Stimulated activated CD4-positive, alpha-beta T cell treated with anti-CD3 and anti-CD28 coated beads, Interleukin-15, amount 100 ng/mL, for 1 hour (primary cell): ENCODE measurements at places on chromosomes 2 and 18.

DNA sequence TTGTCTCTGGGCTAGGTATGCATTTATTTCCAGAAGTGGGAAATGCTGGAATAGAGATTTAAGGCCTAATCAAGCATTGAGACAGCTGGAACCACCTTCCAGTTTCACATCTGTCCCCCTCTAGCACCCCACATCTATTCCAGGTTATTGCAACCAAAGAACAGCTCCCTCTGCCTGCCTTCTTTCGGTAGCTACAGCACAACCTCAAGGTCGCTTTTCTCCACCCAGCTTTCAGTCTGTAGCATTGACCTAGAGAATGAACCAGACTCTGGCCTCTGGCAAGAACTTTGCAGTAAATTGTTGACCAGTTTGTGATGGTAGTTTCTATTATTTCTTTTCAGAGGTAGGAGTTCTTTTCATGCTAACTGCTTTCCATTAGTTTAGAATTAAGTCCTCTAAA, 484.2 kb downstream of the DLGAP1 start:
- DNase-seq, result no peak

DNA sequence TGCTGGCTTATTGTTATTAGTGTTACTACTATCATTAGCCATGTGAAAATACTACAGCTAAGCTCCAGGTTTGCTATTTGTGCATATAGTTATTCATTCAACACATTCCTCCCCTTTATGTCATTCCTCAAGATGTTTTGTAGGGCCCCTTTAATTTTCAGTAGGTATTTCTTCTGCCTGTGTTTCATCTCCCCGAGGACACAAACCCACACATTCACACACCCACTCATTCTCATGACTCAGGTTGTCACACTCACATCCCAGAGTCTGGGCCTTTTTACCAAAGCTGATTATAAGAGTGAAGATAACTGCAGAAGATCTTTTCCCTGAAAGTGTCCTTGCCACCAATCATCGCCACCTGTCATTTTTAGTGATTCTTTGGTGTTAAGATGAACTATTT, 68.6 kb upstream of the SPOPL start:
- no peak for DNase-seq

GRCh38 chr2:199273042-199273511, 184.7 kb downstream of the SATB2 start:
- DNase-seq, result no peak

DNA sequence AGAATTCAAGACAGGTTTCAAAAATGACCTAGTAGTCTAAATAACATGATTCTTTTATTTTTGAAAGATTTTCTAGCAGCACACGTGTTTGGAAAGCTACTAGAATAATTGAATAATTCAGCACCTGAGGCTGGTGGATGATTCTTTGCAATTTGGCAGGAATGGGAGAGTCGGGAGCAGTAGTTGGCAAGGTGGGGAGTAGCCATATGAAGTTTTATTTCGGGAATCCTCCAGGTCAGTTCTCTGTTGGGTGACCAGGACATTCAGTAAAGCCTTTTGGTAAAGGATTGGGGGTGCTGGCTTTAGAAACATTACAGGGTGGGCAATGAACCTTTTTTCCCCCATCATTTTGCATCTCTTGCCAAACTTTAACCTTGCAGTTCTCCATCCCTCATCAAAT, 75.0 kb upstream of the LYPD6B start:
- DNase-seq, result no peak

DNA sequence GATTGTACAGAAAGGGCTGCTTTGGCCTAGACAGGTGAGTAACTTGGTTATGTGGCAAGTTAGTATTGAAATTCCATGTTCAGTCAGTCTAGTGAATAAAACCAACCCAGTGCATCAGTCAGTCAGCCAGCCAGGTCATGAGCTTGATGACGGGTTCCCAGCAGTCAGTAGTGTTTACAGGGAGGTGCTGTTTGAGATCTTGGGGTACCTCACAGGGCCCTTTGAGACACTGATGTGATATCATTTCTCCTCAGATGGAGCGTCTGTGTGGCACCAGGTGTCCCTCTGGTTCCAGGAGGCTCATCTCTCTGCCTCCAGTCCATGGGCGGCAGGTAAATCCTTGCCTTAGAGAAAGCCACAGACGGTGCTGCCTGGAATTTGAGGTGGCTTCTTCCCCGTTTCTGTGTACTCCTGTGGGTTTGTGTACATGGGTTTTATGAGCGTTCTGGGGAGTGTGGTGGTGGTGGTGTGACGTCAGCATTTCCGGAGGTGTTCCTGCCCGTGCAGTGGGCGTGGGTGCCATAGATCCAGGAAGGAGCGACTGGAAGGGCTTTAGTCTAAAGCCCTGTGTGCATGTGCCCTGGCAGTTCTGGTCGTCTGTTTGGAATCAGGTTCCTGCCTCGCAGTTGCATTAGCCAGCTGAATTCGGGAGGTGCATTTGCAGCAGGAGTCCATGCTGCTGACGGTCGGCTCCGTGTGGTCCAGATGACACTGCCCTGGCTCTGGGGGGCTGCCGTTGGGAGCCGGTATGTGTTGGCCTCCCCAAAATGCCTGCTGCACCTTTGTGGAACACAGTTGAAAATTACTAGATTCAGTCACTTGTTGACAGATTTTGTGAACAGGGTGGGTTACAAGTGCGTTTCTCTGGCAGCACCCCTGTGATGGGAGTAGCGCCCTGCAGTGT, 2.1 kb downstream of the CTDP1 start:
- DNase-seq, result peak; percentile 49

- DNase-seq, result no peak
Measured at GRCh38 chr2:109529532-109530449, 84.0 kb downstream of the SEPTIN10 start.

- DNase-seq, result no peak
Measured at GRCh38 chr2:15331787-15332186, 229.3 kb downstream of the NBAS start.

- no peak for DNase-seq
Measured at GRCh38 chr2:234133004-234133403, 82.5 kb downstream of the SPP2 start.

DNA sequence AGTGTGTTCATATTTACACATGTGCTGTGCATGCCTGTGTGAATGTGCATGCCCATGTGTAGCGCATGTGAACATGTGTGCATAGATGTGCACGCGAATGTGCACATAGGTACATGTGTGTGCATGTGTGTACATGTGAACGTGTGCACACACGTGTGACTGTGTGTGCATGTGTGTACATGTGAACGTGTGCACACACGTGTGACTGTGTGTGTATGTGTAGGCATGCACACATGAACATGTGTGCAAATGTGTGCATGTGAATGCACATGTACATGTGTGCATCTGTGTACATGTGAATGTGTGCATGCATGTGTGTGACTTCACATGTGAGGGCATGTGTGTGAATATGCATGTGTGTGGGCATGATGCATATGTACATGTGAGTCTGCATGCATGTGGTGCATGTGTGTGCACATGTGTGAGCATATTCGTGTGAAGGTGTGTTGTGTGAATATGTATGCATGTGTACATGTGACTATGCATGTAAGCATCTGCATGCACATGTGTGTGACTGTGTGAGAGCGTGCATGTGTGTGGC, 122.4 kb downstream of the PTGR3 start:
- no peak for DNase-seq

DNA sequence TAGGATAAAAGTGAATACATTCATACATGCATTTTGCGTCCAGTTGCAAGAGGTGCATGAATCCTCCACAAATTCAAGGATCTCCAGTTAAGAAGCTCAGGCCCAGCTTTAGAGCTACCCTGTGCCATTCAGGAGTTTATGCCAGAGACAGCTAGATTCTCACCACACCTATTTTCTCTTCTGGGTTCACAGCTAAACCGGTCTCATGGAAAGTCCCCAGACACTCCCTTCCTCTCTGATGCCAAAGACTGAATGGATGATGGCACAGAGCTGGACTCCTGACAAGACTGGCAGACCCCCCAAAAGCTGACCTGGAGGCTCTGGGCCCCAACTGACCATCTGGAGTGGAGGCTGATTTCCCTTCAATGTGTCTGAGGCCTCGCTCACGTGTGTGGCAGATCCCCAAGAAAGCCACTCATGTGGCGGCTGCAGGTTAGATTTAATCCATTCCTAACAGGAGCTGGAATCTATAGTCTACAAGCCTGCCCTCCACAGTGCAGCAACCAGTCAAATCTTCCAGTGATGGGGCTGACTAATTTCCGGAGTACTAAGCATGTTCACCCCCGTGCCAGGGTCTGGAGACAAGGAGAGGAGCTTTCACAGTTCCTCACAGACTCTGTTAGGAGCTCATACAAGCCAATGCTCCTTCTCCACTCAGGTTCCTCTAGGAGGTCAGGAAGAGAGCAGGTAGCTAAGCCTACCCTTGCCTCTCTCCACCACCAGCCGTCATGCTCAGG, 257.1 kb downstream of the BCL11A start:
- no peak for DNase-seq

- no peak for DNase-seq
Measured at GRCh38 chr2:64737547-64737946, 83.8 kb upstream of the SERTAD2 start.

- DNase-seq, result no peak
Measured at GRCh38 chr2:239264492-239264837, 136.4 kb downstream of the HDAC4 start.

- DNase-seq, result no peak
Measured at GRCh38 chr2:233354971-233355574, 779 bp downstream of the DGKD start.

GRCh38 chr2:42060718-42061619, 13.1 kb downstream of the PKDCC start:
- DNase-seq, result no peak

GRCh38 chr2:143463719-143464118, 334.5 kb downstream of the ARHGAP15 start:
- no peak for DNase-seq

- no peak for DNase-seq
Measured at GRCh38 chr2:19607400-19607799, 249.0 kb upstream of the OSR1 start.

DNA sequence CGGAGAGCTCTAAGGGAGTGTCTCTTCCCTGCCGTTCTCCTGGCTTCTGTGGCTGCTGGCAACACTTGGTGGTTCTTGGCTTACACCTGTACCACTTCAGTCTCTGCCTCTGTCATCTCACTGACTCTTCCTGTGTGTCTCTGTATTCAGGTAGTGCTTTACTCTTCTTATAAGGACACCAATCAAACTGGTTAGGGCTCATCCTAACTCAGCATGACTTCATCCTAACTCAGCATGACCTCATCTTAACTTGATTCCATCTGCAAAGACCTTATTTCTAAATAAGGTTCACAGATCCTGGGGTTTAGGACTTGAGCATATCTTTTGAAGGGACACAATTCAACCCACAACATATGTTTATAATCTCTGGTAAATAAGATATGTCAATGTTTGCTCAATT, 51.6 kb upstream of the DSEL start:
- no peak for DNase-seq

GRCh38 chr2:32671885-32672533, 44.2 kb downstream of the TTC27 start:
- no peak for DNase-seq

DNA sequence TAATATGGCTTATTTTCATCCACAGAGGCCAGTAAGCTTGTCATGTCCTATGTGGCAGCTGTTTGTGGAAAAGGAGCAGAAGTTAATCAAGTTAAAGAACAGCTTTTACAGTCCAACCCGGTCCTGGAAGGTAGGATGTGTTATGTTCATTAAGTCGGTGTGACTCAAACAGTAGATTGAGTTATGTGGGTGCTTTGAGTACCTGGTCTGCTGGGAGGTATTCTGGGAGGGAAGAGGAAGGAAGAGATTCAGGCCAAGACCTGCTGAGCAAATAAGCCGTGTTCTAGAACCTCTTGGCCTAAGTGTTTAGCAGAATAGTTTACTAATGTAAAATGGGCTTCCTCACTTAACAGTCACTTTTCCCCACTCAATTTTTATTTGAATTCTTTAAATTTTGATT, 96.2 kb downstream of the MYO1B start:
- DNase-seq, result no peak

GRCh38 chr2:231190531-231191197, 7.8 kb upstream of the ARMC9 start:
- DNase-seq, result no peak

DNA sequence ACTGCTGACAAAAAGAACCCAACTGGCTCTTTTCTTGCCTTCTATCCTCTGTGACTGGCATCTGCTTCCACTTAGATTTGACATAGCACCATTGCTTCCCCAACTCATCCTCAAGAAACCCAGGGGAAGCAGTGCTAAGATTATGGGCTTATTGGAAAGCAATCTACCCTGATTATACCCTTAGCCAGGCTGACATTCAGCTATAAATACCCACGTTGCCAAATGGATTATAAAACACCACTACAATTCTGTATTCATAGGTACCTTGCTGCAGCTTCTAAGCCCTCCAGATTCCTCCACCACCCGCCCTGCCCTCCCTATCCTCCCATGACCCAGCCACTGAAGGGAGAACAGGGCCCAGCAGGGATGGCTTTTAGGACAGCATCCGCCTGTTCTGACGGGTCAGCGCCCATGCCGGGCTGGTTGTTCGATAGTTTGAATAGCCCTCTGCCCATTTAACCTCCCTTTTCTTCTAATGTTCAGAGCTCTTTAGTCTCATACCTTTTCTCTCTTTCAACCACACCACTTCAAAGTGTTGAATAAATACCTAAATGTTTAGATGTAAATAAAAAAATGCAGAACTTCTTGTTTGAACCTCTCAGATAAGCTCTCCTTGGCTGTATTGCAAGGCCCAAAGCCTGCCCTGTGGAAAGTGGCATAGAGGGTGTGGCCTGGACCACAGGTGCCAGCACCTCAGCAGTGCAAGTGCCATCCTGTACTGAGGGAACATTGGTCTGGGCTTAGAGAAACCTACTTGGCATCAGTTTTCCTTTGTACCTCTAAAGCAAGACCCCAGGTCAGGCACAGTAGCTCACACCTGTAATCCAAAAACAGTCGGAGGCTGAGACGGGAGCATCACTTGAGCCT, 86.6 kb upstream of the RGPD5 start:
- DNase-seq, result no peak

- no peak for DNase-seq
Measured at GRCh38 chr2:200223205-200223784, 83.2 kb upstream of the SPATS2L start.

DNA sequence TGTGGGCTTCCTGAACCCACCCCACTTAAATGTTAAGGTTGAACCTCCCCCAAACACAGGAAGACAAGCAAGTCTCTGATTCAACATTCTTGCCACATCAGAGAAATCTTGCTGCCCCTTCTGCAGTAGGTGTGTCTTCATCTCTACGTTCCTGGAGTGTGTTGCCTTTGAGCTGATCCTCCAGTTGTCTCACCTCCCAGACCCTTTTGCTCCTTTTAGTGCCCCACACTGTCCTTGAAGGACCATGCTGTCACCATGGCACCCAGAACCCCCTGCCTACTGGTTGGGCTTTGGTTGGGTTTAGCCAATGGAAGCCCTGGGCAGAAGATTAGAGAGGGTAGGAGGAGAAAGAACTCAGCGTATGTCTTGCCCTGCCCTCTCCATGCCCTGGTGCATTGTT, 10.7 kb downstream of the CAB39 start:
- peak; percentile 12 for DNase-seq

DNA sequence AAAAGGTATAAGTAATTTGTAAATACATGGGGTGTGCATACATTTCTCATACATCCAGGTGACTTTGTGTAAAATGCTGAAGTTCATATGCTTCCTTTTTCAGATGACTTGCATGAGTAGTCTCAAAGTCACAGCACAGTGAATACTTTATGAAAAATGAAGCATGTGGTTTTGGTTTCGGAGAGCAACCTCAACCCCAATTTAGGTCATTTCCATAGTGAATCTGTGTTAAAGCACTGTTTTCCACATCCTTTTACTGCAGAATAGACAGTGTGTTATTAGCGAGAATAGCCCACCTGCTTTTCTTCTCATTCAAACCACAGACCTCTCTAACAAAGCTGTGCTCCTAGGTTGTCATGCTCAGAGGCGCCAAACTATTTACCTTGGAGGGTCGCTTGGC, 204.4 kb upstream of the RASGRP3 start:
- no peak for DNase-seq
